ENCODE measurements at places on chromosomes 16 and 17.

- DNase-seq: no peak
Measured at GRCh38 chr16:81813648-81814047, 34.6 kb downstream of the PLCG2 start.

DNA sequence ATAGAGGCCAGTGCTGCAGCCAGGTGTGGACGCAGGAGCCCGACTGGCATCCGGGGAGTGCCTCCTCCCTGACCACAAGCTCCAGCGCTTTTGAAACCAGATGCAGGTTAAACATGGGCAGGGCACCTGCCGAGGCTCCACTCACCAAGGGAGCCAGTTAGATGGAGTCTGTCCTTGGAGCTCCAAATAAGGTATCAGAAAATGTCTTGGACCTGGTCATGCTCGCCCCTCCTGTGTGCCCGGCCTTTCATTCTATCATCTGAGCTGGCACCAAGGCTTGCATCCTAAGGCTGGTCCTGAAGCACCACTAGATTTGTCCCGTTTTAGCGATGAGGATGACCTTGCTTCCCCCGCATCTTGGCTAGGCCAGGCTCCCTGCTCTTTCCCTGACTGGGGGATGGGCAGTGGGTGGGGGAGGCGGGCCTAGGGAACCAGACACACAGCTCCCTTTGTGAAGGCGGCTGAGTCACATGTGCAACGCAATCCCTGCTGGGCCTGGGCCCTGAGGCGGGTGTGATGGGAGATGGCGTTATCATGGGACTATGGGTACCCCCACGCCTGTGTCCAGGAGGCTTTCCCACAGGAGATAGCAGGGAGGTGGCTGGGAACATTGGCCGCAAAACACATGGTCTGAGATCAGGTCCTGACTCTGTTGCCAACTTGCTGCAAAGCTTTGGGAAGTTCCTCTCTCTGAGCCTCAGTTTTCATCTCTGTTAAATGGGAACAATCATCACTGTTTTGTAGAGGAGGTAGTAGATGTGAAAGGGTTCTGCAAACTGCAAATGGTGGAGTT lies 5.0 kb upstream of the ADGRG1 start:
- no peak for DNase-seq

GRCh38 chr16:85879975-85880831 lies 18.8 kb upstream of the IRF8 start:
- DNase-seq: no peak

- DNase-seq: no peak
Measured at GRCh38 chr16:89269805-89270665, 52.5 kb downstream of the ZNF778 start.

GRCh38 chr16:75024182-75024581 lies 25.4 kb downstream of the ZNRF1 start:
- DNase-seq: no peak

- no peak for DNase-seq
Measured at GRCh38 chr16:918741-919657, 51.8 kb downstream of the LMF1 start.

DNA sequence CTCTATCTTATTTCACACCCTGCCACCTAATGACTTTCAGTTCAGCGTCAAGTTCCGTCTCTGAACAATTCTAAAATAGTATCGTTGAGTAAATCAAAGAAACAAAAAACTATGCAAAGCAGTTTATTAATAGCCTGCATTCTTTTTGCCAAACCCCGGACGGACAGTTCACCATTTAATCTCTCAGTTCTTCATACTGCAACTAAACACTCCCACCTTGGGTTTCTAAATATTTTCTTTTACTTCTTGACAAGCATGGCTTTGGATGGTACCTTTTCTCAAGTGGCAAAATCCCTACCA lies 1.2 kb downstream of the MYH11 start:
- DNase-seq: no peak

DNA sequence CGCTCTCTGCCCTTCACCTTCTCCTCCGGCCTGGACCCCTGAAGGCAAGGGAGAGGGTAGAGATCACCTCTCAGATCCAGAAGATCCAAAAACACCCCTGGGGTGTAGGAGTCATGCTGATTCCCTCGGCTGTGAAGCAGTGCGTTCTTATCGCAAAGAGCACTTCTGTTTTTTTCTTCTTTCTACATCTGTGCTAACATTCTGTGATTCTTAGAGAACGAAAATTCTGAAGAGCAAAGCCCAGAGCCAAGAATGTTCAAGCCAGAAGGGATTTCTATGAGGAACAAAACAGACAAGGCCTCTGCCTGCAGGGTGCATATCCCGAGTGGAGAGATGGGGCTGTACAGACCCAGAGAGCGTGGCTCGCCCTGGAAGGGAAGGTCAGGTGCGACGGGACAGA lies 17.2 kb downstream of the NPTX1 start:
- no peak for DNase-seq

DNA sequence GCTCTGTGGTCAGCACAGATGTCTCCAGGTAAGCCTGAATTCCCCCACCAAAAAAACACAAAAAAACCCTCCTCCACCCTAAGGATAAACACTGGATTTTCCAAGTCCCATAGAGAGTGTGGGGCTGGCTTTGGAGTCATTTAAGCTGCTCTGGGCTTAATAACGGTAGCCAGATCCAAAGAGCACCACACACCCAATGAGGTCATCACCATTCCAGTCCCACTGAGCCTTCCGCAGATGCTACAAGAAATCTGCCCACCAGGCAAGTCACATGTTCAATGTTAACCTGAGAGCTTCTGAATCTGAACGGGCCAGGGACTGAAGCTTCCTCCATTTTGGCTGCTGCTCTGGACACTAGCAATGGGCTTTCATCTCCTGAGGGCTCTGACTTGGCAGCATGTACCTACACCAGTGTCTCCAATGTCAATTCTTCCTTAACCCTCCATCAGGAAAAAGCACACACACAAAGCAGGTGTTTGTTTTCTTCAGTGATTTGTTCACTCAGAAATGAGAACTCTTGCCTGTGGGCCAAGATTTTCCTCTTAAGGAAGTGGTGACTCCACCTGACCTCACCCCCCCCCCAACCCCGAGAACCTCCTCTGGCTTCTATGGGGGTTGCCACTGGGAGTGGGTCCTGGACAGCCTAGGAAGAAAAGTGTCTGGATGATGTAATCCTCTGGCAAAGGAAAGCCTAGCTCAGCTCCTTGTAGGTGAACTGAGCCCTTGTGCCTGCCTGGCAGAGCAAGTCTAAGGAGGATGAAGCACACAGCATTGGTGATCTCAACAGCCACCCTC lies 220.1 kb downstream of the FOXL1 start:
- DNase-seq: no peak

GRCh38 chr17:73060721-73061120 lies 31.8 kb downstream of the SLC39A11 start:
- no peak for DNase-seq

Data from stimulated activated CD4-positive, alpha-beta T cell treated with anti-CD3 and anti-CD28 coated beads, Interleukin-1b, Interleukin-23, amount 100 ng/mL, for 1 hour (primary cell).